B cell (primary cell): ENCODE measurements at places on chromosomes 4 and X.

DNA sequence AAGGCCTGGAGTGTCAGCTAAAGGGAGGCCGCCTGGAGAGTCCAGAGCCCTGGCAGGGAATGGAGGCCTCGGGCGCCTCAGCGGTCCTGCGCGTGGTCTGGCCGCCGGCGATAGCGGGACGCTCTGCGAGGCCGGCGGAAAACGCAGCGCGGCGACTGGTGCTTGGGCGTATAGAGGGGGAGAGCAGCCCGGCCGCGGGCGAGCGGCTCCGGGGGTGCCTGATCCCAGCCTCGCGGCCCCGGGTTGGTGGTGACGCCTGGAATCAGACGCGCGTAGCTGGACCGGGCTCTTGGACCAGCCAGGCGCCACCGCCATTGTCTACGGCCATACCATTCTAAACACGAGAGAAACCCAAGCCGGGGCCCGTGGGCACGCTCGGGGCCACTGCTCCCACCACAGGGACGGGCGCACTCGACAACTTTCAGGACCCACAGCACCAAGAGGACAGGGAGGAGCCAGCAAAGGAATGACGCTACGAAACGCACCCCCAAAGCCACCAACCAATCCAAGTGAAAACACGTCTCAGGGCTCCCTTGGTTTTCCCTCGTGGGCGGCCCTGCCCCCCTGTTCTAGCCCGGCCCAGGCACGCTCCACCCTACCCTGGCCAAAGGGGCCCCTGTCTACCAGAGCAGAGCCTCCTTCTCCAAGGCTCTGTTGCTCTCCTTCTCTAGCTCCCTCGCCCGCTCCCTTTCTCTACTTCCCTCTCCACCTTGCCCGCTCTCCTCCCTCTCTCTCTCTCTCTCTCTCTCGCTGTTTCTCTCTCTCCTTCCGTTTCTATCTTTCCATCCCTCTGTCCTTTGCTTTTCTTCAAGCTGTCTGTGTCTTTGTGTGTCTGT, 7.8 kb downstream of the FRG2 start:
- peak; percentile 5 for DNase-seq

GRCh38 chr4:168449719-168450452, 30.4 kb downstream of the DDX60L start:
- DNase-seq: no peak

DNA sequence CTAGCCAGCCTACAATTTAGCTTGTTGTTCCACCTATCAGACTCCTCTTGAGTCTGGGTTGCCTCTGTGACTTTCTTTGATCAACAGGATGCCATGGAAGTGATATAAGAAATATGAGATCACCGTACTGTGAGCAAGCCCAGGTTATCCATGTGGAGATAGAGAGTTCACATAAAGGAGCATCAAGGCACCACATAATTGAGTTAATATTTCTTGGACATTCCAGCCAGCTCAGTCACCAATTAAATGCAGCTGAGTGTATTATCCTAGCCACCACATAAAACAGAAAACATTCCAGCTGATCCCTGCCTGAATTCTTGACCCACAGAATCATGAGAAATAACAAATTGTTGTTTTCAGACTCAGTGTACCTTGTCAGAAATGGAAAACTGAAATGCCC, 253.6 kb downstream of the PPP1R2C start:
- DNase-seq: no peak

DNA sequence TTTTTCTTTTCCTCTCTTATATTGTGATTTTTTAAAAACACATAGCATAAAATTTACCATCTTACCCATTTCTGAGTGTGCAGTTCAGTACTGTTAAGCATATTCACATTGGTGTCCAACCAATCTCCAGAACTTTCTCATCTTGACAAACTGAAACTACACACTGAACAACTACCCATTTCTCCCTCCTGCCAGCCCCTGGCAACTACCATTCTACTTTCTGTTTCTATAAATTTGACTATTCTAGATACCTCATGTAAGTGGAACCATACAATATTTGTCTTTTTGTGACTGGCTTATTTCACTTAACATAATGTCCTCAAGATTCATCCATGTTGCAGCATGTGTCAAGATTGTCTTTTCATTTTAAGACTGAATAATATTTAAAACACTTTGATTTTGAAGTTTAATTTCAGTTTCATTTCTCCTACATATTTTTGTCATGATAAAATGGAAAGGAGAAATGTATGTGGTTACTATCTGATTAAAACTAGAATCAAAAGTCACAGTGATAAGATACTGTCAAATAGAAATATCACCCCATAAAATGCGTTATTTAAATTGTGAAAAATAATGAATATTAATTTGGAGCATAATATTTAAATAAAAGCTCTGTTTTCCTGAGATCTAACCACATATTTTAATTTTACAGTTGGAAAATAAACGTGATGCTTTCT, 122.8 kb downstream of the DIPK2B start:
- peak; percentile 25 for DNase-seq

DNA sequence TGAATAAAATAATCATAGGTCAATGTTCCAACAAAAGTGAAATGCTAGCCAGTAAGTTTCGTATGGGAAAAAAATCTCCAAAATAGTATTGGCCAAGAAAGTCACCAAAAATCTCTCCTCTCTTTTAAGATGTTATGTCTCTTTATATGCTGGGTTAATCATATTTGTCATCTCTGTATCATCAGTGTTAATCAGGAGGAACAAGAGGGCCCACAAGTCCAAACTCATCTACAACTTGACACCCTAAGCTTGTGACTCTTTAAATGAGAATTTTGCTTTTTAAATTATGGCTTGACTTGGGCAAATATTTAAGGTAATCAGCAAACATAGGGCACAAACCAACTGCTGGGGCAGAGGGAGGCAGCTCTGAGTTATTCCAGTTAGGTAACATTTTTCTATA, 75.5 kb downstream of the AMMECR1 start:
- DNase-seq: no peak

- no peak for DNase-seq
Measured at GRCh38 chrX:137547291-137547690, 18.6 kb upstream of the ZIC3 start.

GRCh38 chrX:149157976-149158375, 347.1 kb downstream of the IDS start:
- DNase-seq: no peak

DNA sequence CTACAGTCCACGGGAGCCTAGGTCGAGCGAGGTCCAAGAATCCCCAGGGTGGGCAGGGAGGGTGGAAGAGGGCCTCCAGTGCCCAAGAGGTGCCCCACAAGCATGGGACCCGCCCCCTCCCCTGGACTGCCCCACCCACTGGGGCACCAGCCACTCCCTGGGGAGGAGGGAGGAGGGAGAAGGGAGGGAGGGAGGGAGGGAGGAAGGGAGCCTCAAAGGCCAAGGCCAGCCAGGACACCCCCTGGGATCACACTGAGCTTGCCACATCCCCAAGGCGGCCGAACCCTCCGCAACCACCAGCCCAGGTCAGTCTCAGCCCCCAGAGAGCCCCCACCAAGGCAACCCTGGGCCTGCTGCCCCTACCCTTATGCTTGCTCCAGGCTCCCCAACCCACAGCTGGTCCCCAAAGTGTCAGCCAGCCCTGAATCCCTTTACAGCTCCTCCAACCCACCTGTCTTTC, at the start of gene GATA1:
TSS of gene GATA1 (plus strand) at position 250 of the 460 bp plus-strand sequence. CDS start 4,520 bp downstream, outside the sequence.
- DNase-seq: no peak

GRCh38 chr4:176187624-176188023, 7.8 kb downstream of the SPATA4 start:
- DNase-seq: no peak

GRCh38 chrX:30513284-30513683, 64.3 kb downstream of the TASL start:
- DNase-seq: peak; percentile 1

DNA sequence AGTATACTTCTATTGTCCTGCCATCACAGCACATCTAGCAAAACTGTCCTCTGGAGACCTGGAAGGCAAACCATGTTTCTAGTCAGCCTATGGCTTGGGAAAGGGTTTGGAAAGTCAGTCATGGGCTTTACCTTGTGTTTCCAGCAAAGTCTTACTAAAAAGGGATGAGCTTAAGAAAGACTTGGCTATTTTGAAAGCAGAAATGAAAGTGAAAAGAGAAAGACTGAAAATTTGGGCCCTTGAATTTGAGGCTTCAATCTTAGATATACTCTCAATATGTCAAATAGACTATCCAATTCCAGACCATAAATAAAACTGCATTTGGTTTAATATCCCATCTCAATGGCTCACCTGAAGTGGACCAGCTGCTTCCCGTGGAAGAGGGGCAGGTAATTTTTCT, 127.9 kb downstream of the ZNF330 start:
- DNase-seq: no peak

- no peak for DNase-seq
Measured at GRCh38 chr4:74009307-74009706, 10.8 kb upstream of the CXCL5 start.

- no peak for DNase-seq
Measured at GRCh38 chr4:65453398-65453797, 216.9 kb downstream of the EPHA5 start.

DNA sequence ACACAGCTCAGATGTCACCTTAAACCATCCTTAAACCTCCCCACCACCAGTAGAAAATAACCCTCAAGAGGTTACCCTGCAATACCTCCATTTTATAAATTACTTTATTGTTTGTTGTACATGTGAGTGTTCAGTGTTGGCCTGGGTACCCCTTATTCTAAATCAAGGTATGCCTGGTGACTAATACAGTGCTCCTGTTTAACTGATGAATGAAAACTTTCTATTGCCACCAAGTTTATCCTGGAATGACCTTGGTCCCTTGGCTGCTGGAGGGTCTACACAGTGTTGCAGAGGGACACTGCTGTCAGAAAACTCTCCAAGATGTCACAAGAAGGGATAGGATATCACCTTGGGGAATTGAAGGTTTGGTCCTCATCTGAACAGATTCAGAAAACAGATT, 7.3 kb upstream of the TXLNG start:
- no peak for DNase-seq

GRCh38 chrX:82658492-82658891, 849.6 kb upstream of the POU3F4 start:
- no peak for DNase-seq
